Femur (tissue), 1 donor: ENCODE measurements at places on chromosomes 2 and 18.

- DNase-seq = no peak
Measured at GRCh38 chr2:234858790-234859329, 93.0 kb upstream of the SH3BP4 start.

GRCh38 chr2:129775952-129776653 is 203.4 kb upstream of the RAB6C start:
- no peak for DNase-seq

DNA sequence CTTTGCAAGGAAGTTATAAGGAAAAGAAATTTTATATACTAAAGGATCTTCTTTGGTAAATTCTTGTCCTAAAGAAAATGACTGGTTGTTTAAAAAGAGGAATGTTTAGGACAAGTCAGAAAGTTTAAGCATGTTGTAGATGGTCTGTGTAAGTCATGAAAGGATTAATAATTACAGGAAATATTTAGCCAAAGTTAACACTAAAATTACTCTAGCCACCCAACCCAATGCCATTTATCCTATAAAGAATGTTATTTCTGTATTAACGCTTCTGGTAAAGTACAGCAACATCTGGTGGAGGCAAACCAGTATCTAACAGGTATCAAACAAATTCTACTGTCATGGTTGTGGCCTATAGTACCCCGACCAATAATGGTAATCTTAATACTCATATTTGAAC is 546.9 kb upstream of the PKDCC start:
- DNase-seq = no peak

DNA sequence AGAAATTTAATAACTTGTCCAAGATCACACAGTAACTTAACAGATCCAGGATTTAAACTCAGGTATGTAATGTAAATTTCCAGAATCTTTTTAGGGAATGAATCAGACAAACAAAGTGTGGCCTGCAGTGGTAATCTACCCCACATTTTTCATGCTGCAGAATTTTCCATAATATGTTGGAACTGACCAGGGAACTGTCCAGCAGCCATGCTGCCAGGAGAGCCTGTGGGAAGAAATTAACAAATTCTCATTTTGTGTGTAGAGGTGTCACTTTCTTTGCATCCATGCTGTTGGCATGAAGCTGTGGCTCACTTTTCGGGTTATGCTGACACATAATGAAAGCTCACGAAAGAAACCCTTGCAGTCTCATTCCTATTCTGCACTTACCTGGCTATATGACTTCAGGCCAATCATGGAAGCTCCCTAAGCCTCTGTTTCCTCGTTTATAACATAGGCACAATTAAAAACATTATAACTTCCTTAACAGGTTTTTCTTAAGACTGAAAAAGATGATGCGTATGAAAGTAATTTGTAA is 54.7 kb downstream of the CDKL4 start:
- no peak for DNase-seq

- DNase-seq = peak; percentile 51
Measured at GRCh38 chr2:219997341-219997851, 370.0 kb downstream of the SLC4A3 start.

DNA sequence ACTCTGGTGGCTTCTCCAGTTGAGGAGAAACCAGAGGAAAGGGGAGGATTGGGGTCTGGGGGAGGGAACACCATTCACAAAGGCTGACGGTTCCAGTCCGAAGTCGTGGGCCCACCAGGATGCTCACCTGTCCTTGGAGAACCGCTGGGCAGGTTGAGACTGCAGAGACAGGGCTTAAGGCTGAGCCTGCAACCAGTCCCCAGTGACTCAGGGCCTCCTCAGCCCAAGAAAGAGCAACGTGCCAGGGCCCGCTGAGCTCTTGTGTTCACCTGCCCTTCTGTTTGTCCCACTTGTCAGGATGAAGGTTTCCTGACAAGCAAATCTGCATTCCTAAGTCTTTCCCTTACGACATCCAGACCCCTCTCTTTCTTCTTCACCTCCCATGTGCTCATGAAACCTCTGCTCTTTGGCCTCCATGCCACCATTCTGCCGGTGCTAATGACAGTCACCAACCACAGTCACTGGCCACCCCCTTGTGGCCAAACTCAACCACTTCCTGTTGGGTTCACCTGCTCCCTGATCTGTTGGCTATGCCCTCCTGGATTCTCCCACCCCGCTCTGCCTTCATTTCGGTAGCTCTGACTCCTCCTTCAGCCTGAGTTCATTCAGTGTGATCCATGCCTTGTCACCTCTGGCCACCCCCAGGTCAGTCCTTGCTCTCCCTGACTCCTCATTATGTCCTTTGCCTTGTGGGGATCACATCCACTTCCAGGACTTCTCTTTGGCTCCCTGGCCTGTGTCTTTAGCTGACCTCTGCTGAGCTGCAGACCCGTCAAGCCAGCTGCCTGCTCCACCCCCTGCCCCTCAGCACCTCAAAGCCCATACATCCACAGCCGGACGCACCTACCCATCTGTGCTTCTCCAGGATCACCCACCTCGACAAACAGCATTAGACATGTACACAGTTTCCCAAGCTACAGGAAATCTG is 17.6 kb downstream of the EMX1 start:
- no peak for DNase-seq

GRCh38 chr18:68040198-68040597 is 523.7 kb upstream of the DSEL start:
- DNase-seq = no peak

DNA sequence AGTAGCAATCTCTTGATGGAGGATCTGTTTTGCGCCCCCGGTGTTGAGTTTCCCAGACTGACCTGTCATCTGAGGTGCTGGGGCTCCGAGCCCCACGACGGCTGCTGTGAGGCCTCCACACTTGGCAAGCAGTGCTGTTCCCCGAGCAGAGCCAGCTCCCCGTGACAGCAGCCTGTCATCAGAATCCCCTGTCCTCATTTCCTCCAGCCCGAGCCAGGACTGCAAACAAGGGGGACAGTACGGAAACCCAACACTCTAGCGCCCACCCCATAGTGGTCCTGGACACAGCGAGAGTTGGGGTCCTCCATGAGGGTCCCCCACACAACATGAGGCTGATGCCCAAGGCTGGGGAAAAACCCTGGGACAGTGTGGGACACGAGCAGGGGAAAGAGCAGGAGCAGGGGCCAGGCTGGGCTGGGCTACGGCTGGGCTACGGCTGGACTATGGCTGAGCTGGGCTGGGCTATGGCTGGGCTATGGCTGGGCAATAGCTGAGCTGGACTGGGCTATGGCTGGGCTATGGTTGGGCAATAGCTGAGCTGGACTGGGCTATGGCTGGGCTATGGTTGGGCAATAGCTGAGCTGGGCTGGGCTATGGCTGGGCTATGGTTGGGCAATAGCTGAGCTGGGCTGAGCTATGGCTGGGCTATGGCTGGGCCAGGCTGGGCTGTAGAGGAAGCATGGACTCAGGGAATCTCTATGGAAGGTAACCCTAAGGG is 1.5 kb upstream of the KLHL30 start:
- no peak for DNase-seq

GRCh38 chr2:219104107-219105035 is 43.6 kb upstream of the IHH start:
- DNase-seq = no peak

- DNase-seq = no peak
Measured at GRCh38 chr2:18980786-18981430, 377.5 kb downstream of the OSR1 start.

DNA sequence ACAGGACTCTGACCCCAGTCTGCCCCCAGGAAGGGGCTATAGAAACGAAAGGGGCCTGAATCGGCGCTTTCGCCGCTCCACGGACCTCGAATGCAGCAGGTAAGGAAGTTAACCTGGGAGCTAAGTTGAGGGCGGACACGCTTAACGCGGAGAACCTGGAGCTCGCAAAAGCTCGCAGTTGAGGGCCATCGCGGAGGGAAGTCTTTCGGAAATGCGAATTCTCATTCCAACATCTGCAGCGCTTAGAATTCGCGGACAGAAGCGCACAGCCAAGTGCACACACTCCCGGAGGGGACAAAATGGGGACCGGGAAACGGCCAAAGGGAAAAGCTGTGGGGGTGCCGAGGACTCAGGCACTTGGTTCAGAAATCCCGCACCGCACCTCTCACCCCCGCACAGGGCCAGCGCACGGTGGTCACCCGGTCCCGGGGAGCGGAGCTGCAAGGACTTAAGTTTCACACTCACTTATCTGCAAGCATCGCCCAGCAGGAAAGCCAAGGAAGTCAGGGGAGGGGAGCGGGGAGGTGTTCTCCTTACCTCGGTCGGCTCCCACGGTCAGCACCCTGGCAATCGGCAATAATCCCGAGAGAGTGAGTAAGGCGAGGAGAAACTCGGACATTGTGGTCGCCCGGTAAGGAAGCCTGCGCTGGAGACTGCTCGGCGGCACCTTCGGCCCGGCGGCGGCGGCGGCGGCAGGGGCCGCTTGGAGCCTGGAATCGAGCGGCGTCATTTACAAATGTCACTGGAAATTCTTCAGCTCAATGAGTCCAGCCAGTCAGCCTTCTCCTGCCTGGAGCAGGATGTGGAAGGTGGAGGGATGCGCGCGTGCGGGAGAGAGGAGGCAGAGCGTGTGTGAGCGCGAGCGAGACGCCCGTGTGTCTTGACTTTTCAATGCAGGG is 456 bp downstream of the LRP1B start:
- peak; percentile 69 for DNase-seq

DNA sequence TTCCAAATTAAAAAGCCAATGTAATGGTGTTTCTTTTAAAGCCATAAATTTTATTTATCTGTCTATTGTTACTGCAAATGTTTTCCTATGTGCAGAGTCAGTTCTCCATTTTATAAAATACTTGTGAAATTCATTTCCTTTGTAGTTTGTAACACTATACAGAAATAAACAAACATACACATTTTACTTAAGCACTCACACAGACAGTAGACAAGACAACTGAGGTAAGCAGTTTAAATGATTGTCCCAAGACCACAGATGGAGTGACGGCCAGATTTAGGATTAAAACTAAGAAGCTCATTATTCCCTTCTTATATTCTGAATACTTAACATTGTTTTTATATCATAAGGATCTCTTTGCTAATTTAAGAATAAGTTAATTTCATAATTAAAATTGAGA is 100.9 kb downstream of the BAZ2B start:
- no peak for DNase-seq

DNA sequence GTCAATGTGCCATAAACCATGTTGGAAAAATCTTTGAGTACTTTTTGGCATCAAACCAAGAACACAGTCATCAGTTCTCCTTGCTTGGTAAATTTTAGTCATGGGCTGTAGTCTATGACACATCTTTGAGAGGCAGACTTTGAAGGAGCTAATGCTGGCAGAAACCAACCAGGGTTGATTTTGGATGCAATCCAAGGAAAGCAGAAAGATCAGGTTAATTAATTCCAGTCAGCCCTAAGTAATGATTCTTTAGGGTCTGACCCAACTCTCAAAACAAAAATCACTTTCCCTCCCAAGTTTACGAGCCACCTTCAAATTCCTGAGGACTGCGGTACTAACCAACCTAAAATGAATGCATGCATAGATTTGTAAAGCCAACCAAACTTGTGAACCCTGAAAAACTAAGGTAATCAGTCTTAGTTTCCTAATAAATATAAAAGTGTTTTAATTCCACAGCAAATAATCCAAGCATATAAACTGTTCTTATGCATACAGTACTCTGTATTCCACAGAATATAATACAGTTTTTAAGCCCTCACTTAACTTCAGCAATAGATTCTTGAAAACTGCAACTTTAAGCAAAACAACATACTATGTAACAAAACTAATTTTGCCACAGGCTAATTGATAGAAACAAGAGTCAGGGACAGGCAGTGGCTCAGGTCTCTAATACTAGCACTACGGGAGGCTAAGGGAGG is 22.0 kb downstream of the AP1S3 start:
- no peak for DNase-seq

GRCh38 chr2:133444465-133444864 is 123.8 kb downstream of the NCKAP5 start:
- no peak for DNase-seq

DNA sequence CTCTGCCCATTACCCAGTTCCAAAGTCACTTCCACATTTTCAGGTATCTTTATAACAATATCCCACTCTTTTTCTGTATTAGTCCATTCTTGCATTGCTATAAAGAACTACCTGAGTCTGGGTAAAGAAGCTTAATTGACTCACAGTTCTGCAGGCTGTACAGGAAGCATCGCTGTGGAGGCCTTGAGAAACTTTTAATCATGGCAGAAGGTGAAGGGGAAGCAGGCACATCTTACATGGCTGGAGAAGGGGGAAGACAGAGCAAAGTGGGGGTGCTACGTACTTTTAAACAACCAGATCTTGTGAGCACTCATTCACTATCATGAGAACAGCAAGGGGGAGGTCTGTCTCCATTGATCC is 85.4 kb upstream of the MAP4K3 start:
- no peak for DNase-seq

DNA sequence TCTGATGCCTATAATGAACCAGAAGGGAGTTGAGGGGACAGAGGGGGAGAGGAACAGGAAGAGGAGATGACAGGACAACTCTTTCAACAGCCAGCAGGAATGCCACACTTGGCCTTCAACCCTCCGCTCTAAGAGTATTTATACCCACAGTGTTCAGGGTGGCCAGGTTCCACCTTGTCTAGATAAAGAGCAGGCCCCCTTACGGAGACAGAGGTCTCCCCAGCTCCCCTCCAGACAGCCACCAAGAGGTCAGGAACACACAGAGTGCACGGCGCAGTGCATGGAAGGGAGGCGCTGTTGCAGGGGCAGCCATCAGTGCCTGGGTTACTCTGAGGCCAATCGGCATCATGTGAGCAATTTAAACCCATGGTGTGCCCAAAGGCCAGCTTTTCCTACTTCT is 176.9 kb downstream of the SMAD7 start:
- DNase-seq = no peak

GRCh38 chr18:31205273-31205672 is 42.6 kb upstream of the DSC1 start:
- DNase-seq = no peak

- no peak for DNase-seq
Measured at GRCh38 chr2:167787562-167787961, 459.8 kb downstream of the STK39 start.

GRCh38 chr2:14424478-14425390 is 207.8 kb upstream of the LRATD1 start:
- DNase-seq = no peak

DNA sequence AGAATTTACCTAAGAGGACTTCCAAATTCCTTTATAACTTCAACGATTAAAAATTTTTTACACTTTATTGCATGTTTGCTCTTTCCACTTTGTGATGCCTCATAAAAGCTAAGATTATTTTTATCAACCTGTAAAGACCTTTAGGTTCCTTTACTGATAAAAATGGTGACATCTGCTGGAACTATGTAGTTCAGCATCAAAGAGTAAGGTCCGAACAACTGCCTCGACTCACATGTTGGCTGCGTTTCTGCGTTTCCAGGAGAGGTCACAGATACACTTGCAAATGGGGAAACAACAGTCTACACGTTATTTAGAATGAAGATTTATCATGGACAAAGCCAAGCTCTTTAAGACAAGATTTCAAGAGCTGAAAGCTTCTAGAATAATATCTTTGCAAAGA is 18.8 kb upstream of the TMX3 start:
- DNase-seq = no peak
